ENCODE measurements at places on chromosomes 7 and 10.
A peak's percentile ranks its signal among the peaks of the same experiment; 100 is the strongest.

DNA sequence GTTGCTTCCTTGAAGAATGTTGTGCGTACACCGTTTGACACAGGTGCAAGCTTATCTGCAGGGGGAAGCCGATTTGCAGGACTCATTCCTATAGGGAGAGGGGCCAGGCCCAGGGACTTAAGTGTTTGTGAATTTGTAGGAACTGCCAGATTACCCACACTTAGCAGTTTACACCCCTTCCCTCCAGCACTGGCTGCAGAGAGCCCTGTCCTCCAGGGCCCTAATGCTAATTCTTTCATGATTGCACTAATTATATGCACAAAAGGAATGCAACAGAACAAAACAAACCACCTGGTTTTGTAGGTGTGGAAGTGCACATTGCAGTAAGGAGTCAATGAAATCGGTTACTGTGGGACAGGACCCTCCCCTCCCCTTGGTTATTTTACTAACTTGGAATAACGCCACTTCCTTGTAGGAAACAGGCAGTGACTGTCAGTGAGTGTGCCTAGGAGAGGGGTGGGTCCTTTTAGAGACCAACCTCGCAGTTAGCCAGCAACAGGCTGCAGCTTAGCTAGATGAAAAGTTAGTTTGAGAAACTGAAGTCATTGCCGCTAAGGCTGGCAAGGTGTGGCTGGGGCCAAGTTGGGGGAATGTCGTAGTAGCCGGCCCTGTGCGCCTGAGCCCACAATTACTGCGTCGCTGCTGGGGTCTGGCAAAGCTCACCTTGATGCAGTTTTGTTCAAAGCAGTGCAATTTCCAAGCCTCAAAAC, 60.6 kb downstream of the CUX1 start:
- DNase-seq = no peak

GRCh38 chr7:96614154-96614867, 95.3 kb downstream of the SEM1 start:
- no peak for DNase-seq

GRCh38 chr10:132448248-132448731, 51.3 kb downstream of the PWWP2B start:
- no peak for DNase-seq

GRCh38 chr7:140230516-140230860, 53.7 kb upstream of the KDM7A start:
- DNase-seq = peak; percentile 72

DNA sequence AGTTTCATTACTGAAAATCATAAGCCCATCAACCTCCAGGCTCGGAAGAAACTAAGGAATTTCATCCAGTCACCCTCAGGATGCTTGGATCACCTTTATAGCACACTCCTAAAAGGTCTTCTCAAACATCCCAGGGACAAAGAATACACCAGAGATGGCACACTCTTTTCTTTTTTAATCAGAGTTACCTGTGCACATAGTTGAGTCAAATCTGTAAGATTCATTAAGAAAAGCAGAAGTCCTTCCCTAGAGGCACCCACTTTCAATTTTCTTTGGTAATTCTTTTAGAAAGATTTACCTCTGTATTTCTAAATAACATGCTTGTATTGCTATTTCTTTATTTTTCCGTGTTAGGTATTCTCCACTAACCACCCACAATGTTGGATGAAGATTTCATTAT, 50.6 kb upstream of the IL6 start:
- DNase-seq = no peak

DNA sequence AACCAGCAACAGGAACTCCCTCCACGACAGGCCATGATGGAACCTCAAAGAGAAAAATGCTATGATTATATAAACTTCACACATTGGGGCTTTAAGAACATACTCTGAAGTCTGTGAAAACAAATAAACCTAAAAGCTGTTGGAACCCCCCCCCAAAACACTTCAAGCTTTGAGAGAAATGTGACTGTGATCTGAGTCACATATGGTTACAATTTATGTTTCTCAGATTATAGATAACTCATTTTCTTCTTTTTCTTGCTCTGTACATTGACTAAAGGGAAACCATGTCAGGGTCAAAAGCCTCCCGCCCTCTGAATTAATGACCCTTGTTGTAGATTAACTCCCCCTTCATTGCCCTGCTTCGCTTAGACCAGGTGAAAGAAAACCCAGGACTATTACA, 15.8 kb downstream of the VOPP1 start:
- DNase-seq = no peak

DNA sequence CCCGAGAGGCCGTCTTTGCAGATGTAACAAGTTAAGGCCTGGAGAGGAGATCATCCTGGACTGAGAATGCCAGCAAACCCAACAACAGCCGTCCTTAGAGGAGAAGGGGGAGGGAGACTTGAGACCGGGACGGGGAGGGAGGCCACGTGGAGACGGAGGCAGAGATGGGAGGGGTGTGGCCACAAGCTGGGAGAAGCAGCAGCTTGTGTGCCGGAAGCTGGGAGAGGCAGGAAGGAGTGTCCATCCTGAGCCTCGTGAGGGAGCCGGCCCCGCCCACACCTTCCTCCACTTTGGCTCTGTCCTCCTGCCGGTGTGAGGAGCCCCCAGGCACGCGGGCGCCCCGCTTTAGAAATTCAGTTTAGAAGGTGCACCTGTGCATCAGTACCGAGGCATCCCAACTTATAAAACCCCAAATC, 95.7 kb downstream of the DNAJB6 start:
- no peak for DNase-seq

GRCh38 chr7:25823571-25823970, 328.4 kb upstream of the NFE2L3 start:
- DNase-seq = no peak

DNA sequence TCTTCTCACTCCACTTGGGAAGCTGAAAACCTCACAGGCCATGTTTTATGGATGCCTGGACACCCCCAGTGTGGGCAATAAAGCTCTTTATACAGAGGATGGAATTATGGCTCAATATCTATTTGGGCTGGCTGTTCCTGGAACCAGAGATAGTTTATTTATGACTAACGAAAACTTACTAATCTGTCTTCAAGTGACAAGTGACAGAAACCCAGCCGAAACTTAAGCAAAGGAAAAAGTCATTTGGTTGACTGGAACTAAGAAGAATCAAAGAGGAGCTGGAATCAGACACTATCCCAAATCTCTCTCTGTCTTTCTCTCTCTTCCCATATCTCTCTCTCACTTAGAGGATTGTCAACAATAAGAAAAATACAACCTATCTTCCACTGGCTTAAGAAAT, 78.3 kb upstream of the CDK6 start:
- DNase-seq = no peak

GRCh38 chr7:99390941-99391602, 16.5 kb downstream of the ARPC1B start:
- DNase-seq = no peak

GRCh38 chr7:2975821-2976371, 67.8 kb downstream of the CARD11 start:
- no peak for DNase-seq

- no peak for DNase-seq
Observed at GRCh38 chr7:13042605-13043236, 355.3 kb downstream of the ARL4A start.

All from activated CD8-positive, alpha-beta memory T cell treated with anti-CD3 and anti-CD28 coated beads for 1 hour (primary cell).